Stimulated activated CD8-positive, alpha-beta memory T cell treated with anti-CD3 and anti-CD28 coated beads, Interleukin-7, amount 100 ng/mL, for 1 hour (primary cell): ENCODE measurements at places on chromosomes 13 and 19.

- DNase-seq, result no peak
These were observed 5.6 kb upstream of the KEAP1 start for GRCh38 chr19:10508707-10509106.

- no peak for DNase-seq
These were observed 471.5 kb downstream of the SLITRK5 start for GRCh38 chr13:88142653-88143052.

- no peak for DNase-seq
These were observed 22.1 kb upstream of the RASA3 start for GRCh38 chr13:114154476-114154875.

- DNase-seq, result no peak
These were observed 60.5 kb upstream of the MEDAG start for GRCh38 chr13:30845297-30846214.

- no peak for DNase-seq
These were observed 15.4 kb downstream of the TNFAIP8L1 start for GRCh38 chr19:4654437-4655361.

DNA sequence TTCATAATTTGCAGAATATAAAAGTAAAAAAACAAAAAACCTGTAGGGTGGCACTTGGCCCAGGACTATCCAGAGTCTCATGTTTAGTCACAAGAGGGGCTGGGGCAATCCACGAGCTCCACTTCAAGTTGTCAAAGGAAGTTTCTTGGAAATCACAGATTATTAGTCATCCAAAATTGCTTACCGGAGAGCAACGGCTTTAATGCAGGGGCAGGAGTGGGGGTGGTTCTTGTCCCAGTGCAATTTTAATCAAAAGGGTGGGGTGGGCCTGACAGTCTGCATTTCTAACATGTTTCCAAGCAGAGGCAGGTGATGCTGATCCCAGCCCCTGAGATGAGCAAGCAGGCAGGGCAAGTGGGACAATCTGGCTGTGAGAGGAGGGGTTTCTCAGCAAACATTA is 233.9 kb downstream of the ABCC4 start:
- DNase-seq, result no peak

DNA sequence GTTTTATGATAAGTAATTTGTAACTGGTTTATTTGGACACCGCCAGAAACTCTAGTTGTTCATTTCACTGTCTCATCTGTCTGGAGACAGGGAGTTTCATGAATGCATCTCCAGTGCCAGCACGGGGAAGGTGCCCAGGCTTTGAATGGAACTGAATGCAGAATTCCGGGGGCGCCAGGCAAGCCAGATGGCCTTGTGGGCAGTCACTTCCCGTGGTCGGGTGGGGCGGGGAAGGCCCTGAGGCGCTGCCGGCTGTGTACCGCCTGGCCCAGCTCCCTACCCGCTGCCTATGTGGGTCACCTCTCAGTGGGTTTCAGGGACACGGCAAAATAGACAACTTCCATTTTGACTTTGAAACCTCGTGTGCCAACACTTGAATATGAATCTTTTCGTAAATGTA is 28.8 kb upstream of the MCF2L start:
- DNase-seq, result no peak

GRCh38 chr13:43150369-43151207 is 127.2 kb downstream of the DNAJC15 start:
- no peak for DNase-seq

DNA sequence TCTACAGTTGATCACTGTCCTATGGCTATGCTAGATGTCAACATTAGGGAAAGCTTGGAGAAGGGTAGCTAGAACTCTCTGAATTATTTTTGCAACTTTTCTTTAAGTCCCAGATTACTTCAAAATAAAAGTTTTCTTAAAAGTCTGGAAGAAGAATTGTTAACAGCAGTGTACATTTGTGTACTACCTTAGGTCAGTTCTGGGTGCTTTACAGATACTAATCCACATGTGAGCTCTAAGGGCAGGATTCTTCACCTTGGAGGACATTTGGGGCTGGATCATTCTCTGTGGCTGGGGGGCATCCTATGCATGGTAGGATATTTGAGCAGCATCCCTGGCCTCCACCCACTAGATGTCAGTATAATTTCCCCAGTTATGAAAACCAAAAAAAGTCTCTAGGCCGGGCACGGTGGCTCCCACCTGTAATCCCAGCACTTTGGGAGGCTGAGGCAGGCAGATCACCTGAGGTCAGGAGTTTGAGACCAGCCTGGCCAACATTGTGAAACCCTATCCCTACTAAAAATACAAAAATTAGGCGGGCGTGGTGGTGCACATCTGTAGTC is 2.8 kb downstream of the BRME1 start:
- DNase-seq, result no peak

DNA sequence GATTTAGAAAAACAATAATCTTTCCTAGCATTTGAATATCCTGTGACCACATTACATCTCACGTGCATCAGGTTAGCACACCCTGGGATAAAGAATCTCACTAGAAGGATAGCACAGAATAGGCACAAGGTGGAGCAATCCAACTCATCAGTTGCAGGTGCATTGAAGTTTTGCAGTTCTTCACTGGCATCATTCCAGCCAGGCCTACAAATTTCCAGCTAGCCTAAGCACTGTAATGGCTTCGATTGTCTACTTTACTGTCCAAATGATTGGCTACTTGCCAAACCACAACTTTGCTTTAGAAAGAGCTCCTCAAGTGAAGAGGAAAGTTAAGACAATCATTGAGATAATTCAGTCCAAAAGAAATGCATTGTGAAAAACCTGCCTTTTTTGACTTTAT is 89.5 kb downstream of the SPRY2 start:
- no peak for DNase-seq

DNA sequence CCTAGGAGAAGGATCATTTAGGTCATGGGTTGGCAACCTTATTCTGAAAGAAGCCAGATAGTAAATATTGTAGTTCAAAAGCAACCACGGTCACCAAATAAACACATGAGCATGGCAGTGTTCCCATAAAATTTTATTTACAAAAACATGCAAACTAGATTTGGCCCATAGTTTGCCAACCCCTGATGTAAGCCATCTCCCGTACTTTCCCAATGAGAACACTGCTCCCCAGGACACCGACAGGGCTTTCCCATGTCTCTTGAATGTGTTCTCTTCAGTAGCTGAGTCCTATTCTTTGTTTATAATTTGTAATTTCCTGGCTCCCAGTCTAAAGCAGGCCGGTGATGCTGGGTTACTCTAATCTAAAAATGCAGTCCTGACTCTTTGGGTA is 239.6 kb downstream of the LHFPL6 start:
- no peak for DNase-seq

GRCh38 chr13:91236921-91237320 is 110.6 kb upstream of the MIR17HG start:
- DNase-seq, result no peak

- DNase-seq, result no peak
These were observed at the start of gene FARP1 for GRCh38 chr13:98142380-98143156. Gene FARP1 (plus strand): TSS chr13:98143094. CDS start chr13:98213243, 70,149 bp downstream.

DNA sequence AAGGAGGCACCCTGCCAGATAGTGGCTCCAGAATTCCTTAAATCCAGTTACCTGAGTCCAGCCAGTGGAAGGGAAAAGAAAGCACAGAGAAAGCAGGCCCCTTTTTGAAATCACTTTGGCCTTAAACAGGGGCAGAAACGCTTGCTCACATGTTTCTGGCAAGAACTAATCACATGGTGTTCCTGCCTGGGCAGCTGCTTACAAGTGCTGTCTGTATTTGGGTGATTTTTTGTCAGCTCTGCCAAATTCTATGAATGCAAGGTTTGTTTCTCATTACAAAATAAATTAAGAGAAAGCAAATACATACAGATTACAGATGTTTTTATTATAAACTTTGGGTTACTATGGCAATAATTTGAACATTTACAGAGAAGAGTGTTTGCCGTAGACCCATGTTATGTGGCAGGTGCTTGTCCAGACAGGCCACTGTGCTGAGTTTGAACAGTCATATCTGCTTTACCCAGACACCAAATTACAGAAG is 1237.8 kb downstream of the SLITRK5 start:
- DNase-seq, result no peak

- no peak for DNase-seq
These were observed 108.9 kb downstream of the SLC7A1 start for GRCh38 chr13:29486551-29486950.

GRCh38 chr19:38331728-38332127 is 3.9 kb upstream of the CATSPERG start:
- no peak for DNase-seq

GRCh38 chr13:36088001-36088400 is 43.2 kb downstream of the DCLK1 start:
- DNase-seq, result no peak

DNA sequence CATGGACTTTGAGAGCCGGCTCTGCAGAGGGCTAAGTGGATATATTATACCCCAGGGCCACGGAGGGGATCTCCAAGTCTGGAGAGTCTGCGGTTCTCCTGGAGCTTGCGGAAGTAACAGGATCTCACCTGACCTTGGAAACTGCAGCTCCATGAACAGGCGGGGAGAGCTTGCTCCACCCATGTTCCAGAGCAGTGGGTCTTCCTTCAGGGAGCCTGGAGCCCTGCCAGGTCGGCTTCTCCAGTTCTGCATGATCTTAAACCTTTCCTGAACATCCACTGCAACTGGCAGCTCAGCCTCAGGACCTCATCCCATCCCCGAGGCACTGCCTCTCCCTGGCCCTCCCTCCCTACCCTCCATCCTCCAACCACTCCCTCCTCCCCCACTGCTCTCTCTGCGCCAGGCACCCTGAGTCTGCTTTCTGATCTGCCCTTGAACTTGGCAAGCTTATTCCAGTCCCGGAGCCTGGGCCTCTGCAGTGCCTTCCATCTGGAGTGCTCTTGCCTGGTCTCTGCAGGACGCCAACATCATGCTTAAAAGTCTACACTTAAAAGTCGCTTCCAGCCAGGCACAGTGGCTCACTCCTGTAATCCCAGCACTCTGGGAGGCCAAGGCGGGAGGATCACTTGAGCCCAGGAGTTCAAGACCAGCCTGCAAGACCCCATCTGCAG is 13.2 kb downstream of the ATCAY start:
- DNase-seq, result no peak

GRCh38 chr19:690203-690602 is 5.0 kb downstream of the PRSS57 start:
- no peak for DNase-seq

DNA sequence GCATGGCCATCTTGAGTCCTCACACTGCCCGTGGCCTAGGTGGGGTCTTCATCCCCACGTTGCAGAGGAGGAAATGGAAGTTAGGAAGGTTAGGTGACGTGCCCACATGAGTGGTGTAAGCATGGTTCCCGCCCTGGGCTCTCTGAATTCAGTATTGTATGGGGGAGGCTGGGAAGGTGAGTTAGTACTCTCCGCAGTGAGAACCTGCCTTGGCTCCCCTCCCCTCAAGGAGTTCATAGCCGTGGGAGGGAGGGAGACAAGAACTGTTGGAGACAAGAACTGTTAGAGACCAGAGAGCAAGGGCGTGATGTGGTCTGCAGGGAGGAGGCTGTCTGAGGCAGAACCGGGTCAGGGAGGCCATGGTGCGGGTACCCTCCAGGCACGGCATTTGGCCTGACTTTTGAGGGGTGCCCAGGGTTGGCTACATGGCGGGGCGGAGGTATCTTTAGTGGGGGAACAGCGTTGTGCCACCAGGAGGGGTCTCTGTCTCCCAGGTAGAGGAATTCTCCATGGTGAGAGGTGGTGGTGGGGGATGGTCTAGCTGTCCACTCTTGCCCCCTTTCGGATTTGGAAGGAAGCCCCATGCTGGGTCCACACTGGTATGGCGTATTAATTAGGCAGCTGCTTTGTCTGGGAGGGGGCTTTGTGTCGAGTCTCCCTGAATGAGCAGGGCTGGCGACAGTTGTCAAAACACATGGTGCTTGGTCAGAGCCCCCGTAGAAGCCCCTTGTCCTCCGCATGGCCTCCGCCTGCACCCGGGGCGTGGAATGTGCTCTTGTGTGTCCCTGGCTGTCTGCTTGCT is 45.8 kb downstream of the CAPN12 start:
- DNase-seq, result no peak

DNA sequence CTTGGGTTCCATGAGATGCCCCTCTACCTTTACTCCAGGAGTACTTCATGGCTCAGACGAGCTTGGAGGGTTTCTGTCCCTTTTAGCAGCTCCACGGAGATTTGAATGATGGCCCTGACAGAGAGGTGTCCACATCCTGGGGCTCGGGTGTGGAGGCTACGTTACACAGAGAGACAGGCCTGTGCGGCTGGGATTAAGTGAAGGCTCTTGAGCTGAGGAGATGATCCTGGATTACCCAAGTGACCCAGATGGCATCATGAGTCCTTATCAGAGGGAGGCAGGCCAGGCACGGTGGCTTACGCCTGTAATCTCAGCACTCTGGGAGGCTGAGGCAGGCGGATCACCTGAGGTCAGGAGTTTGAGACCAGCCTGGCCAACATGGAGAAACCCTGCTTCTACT is 12.4 kb downstream of the DPP9 start:
- DNase-seq, result no peak

DNA sequence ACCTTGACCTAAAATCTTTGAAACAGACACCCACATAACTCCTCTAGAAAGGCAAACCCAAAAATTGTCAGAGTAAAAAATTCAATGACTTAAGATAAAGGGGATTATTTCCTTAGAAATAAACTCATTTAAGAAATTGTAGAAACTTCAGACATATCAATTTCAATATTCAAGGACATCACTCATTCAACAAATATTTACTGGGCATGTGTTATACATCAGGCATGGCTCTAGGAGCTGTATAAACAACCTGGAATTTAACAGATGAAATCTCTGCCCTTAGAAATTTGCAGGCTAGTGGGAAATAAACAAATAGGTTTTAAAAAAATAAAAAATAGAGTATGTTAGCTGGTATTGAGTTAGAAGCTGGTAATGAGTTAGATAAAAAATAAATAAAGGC is 84.0 kb upstream of the LSM14A start:
- no peak for DNase-seq

GRCh38 chr13:42495255-42495654 is 78.7 kb upstream of the TNFSF11 start:
- DNase-seq, result no peak

DNA sequence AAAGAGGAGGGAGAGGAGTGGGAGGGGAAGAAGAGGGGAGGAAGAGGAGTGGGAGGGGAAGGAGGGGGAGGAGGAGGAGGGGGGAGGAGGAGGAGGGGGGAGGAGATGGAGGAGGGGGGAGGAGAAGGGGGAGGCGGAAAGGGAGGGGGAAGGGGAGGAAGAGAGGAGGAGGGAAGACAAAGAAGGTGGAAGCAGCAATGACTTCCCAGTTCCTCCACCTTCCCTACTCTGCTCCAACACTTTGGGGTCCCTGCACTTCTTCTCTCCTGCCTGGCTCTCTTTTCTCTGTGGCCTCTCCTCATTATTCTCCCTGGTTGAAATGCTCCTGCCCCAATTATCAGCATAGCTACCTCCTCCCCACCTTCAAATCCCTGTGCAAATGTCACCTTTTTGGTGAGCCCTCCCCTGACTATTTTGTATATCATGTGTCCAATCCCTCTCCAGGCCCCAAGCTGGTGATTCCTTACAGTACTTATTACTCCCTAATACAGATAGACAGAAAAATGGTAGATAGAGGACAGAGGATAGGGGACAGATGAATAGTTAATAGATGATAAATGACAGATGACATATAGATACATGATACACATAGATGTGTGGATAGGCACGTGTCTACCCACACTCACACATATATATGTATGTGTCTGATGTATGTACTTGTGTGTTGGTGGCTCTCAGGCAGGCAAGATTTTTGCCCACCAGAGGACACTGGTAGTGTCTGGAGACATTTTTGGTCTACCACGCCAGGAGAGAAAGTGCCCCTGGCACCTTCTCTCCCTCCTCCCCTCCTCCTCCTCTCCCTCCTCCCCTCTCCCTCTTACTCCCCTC is 25.2 kb downstream of the NLRP9 start:
- no peak for DNase-seq

GRCh38 chr13:37984357-37984756 is 114.8 kb upstream of the TRPC4 start:
- no peak for DNase-seq

- DNase-seq, result no peak
These were observed 160.5 kb downstream of the LACC1 start for GRCh38 chr13:44040070-44040817.
